ENCODE measurements at places on chromosomes 5 and 9.

- no peak for DNase-seq
These were observed 253.5 kb downstream of the DMRTA1 start for GRCh38 chr9:22700171-22700570.

- no peak for DNase-seq
These were observed 48.9 kb upstream of the TDRD7 start for GRCh38 chr9:97362777-97363545.

GRCh38 chr5:126970517-126971017, 59.8 kb downstream of the MARCHF3 start:
- DNase-seq, result no peak

DNA sequence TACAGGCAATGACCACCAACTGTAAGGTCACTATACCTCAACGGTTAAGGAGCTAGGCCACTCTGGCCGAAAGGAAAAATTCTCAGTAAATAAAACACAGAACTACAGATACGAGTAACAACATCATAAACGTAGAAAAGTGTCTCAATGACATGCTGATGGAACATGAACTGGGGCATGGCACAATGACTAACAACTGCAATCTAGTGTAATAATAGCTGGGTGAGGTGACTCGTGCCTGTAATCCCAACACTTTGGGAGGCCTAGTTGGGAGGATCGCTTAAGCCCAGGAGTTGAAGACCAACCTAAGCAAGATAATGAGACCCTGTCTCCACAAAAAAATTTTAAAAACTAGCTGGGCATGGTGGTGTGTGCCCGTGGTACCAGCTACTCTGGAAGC, 9.8 kb upstream of the RAPGEF6 start:
- DNase-seq, result no peak

GRCh38 chr9:36787709-36788108, 215.0 kb downstream of the MELK start:
- DNase-seq, result no peak

DNA sequence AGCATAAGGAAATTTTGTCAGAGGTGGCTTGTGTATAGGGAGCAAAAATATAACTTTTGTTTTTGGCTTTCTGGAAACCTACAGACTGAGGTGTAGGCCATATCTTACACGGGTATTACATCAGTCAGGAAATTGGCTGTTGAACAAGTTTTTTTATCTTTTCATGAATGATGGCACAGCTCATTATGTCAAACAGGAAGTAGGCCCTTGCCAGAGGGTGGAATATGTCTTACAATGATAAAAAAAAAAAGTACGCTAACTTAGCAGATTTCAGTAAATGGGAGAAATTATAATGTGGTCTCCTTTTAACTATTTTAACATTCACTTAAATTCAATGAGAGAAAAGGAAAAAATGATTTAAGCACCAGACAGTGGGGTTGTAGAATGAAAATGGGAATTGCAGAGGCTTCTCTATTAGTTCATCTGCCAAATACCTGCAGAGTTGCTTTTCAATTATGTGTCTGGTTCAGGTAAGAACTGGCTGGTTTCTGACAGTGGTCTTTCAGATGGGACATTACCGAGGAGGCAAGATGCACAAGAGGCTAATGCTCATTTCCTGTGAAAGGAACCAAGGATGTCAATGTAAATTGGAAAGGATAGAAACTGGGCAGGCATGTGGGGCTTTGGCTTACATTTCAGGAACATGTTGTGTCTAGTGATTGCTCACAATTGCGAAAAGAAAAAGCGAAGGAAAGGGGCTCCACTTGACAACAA, 169.9 kb downstream of the NNT start:
- DNase-seq, result no peak

DNA sequence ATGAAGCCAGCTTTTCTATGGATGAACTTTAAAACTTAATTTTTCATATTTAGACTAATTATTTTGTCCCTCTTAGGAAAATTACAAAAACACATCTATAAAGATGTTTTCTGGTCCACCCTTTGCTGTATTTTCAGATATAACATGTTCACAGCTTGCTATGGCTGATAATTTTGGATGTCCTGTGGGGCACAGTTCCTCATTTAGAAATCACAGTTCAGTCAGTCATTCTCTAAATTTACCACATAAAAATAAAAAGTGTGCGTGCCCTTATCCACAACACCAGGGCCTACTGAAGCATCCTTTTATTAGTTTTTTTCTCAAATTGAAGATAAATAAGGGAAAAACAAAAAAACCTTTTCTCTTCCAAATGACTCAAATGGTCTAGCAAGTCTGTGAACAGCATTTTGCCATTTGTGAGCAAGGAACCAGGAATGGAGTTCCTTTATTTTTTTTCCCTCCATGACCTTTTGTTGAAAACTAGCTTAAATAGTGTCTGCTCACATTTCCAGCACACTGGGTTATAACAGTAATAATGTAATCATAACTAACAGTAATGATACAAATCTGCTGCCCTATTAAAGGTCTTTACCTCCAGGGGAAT, 87.1 kb downstream of the CEMIP2 start:
- DNase-seq, result no peak

DNA sequence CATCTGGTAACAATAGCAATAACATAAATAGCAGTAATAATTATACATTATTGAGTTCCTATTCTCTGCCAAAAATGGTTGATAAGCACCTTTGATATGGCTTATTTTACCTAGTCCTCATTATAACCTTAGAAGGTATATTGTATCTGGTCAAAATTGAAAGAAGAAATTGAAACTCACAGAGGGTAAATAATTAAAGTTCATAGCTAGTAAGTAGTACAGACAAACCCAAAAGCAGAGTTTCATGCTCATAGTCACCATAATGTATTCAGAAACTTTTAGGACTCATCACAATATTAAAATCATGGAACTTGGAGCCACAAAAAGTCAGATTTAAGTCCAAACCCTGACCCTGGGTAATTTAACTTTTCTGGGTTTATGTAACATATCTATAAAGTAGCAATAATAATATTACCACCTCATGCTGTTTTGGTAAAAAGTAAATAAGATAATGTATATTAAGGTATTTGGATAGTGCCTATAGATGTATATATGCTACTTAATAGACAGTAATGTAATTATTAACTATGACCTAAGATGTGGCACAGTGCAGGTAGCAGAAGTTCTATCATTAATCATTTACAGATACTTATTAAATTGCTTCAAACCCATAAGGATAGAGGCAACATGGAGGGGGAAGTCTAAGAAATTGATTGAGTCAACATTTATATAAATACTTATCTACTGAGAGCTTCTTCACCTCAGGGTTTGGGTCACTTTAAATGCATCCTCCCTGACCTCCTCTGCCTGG, 32.4 kb downstream of the STK32A start:
- no peak for DNase-seq
